ENCODE measurements at places on chromosomes 1 and 21.

DNA sequence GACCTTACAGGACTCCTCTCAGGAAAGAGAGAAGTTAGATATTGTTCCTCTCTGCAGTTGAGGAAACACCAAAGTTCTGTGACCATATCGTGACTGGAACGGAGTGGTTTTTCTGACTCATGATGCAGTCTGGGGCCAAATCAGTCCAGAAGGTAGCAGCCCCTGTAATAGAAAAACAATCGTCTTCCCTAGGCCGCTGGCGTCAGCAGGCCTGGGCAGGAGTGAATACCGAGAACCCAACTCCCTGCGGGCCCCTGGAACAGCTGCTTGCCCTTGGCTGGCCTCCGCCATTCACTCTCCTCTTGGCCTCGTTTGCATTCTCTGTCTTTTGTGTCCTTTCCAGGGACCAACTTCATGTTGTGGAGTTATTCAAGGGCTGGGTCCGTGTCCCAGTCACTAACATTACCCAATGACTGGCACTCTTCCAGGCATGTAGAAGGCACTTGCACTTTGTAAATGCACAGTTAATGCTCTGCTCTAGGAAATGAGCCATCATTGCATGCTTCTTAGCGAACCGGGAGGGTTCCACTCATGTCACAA is 10.9 kb upstream of the CD101 start:
- DNase-seq = no peak

DNA sequence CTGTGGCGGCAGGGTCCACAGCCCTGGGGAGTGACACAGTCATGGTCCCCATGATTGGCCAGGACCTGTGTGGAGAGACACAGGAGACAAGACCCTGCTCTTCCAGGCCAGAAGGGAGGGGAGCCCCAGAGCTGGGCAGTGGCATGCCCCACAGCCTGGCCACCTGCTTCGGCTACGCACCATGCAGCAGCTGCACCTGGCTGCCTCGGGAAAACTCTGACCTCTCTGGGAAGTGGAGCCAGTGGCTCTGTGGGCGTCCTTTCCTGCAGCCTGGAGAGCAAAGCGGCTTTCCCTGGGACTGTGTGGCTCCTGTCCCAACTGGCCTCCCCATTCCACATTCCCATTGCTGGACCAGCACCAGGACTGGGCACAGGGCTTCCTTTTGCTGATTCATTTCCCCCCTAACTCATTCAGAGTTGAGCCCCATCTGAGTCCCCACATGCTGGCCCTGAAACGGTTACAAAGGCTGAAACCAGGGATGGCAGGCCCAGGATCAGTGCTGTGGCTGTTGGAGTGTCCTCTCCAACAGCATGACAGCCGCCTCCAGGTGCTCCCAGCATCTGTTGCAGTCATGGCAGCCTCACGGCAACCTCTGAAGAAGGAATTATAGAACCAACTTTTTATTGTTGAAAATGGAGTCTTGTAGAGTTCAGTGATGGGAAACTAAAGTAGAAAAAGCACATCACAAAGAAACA is 15.0 kb downstream of the OXCT2 start:
- no peak for DNase-seq

DNA sequence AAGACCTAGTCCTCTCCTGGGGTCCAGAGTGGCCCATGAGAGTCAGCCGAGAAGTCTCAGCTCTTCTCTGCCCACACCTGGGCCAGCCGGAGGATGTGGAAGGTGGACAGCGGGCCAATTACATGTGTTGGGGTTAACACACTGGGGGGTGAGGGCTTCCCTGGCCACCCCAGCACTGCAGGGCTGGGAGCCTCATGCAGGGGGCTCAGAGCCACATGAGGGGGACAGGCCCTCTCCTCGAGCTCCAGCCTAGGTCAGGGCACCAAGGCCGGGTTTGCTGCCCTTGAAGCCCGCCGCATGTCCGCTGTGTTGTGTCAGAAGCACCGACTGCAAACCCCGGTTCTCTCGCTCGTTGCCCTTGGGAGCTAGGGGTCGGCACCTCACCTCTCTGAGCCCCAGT is 30.5 kb downstream of the LHX4 start:
- DNase-seq = no peak

GRCh38 chr1:197915260-197915861 is 1.8 kb upstream of the LHX9 start:
- DNase-seq = no peak

DNA sequence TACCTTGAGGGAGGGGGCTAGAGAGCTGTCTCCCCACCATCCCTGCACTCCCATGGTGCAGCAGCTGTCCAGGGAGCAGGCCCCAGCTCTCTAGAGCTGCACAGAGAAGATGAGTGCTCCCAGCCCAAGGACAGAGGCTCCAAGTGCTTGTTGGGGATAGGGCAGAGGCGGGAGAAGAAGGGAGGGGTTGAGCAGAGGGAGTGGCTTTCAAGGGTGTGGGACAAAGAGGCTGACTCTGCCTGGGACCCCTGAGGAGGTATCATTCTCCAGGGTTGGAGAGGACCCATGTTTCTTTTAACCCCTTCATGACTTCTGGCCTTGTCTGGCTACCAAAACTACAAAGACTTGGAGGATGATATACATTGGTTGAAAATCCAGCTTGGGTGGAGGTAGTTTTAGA is 14.6 kb downstream of the FOXD2 start:
- DNase-seq = no peak

DNA sequence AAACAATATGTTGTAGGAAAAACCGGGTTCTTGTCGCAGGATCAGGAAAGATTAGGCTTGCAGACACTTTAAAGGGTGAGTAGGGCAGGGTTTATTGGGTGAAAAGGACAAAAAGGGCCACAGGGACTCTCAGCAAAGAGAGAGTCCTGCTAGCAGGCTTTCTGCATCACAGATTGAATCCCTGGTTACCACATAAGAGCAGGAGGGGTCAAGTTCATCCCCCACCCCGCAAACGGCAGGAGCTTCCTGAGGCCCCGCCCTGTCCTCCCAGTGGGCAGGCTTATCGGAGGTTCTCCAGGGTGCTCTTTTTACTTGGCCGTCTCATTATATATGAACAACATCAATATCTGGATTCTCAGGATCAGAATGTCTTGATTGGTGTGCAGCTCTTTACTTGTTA is 47.7 kb downstream of the SYCP1 start:
- no peak for DNase-seq

Data from PC-3 (cell line).